ENCODE measurements at places on chromosomes 4 and X. TPM values are rescaled to one million over a fixed set of nuclear protein-coding genes. Genes with fewer than 3 reads are reported as not detected.

The WAS gene
- 0.15 TPM for total RNA-seq

The ARHGAP36 gene
- total RNA-seq: not detected

The FAM47E gene
- total RNA-seq: 2.4 TPM

The KLHL15 gene
- 2.3 TPM for total RNA-seq

The ZAR1 gene
- not detected for total RNA-seq

The CXCL10 gene
- 0.08 TPM for total RNA-seq

The STPG2 gene
- total RNA-seq: not detected

The AVPR2 gene
- not detected for total RNA-seq

The TLR6 gene
- 0.34 TPM for total RNA-seq

The ZNF275 gene
- 5.5 TPM for total RNA-seq

The PDHA2 gene
- not detected for total RNA-seq

The MAGEA9B gene
- not detected for total RNA-seq

The HTRA3 gene
- not detected for total RNA-seq

The SLC9A6 gene
- 5.3 TPM for total RNA-seq

The ZBTB49 gene
- total RNA-seq: 3.3 TPM

The ADH1B gene
- total RNA-seq: not detected

The RGN gene
- total RNA-seq: 0.05 TPM

The NMU gene
- total RNA-seq: 8.6 TPM

- DNase-seq: peak; percentile 50
Observed at GRCh38 chr4:3442959-3443749, 1.4 kb downstream of the HGFAC start.

DNA sequence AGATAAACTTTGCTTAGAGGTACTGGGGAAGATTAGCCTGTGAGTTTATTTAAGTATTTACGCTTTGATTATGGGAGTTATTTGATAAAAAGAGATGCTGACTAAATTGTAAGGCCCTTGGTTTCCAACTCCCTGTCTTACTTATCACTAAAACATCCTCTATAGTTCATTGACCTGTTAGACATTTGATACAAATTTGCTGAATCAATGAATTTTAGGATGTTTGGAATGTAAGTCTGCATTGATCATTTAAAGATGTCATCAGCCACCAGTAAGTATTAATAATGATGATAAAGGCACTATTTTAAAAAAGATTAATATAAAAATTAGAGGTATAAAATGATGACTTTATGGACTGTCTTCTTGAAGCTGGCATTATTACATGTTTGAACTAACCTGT, 340.6 kb downstream of the SPRY1 start:
- DNase-seq: no peak

GRCh38 chr4:106495476-106495875, 126.9 kb upstream of the GIMD1 start:
- DNase-seq: no peak

DNA sequence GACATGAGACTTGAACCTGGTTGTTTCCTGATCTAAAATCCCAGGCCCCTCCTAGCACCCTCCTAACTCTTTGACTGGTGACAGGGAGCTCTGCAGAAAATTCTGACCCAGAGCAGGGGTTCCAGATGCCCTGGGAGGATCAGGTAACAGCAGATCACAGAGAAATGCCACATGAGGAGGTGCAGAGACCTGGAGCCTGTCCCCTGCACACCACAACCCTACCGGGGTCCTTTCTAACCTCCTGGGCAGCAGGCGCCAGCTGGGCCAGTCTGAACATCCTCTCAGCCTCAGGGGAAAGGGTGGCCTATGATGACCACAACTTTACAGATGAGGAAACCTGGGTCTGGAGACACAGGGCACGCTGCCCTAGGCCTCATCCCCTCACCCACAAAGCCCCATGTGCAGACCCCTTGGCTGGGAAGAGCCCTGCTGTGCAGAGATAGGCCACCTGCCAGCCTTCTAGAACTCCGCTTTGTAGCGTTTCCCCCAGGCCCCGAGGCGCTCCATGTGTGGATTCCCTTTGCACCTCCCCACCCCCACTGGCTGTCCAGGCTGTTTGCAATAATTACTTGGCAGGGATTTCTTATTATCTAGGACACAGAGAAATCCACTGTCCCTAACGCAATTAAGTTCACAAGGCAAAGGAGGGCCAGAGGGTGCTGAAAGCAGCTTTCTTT, 36.5 kb downstream of the WDR1 start:
- no peak for DNase-seq

DNA sequence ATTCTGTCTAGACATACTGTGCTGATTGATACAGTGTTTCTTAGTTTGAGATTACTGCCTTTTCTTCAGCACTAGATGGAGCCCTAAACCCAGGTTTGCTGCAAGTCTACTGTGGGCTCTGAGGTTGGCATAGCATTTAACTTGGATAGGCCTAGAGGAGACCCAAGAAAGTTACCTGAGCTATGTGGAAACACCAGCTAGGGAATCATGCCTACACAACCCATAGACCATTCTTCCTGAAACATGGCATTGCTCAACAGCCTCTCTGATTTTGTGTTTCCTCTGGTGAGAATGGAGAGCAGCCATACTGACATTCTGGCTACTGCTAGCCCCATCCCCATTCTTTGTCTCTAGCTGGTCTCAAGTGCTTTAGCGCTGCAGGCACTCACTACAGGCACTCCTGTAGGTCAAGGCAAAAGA, 287.7 kb upstream of the PCDH18 start:
- peak; percentile 60 for DNase-seq

GRCh38 chr4:11073621-11074051, 355.1 kb downstream of the HS3ST1 start:
- DNase-seq: no peak

DNA sequence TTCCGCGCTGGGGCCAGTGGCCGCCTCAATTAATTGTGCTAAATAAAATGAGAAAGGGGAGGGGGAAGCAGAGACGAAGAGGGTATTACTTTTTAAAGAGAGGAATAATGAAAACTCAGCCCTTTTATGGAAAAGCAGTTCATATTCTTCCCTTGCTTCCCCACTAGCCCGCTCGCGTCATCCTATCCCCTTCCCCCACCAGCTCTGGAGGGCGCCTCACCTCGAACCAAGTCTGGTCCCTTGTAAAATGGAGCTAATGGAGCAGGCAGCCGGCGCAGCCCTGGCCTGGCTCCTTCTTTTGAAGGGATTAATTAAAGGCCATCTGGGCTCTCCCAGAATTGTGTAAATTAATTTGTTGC, 511 bp upstream of the NKX6-1 start:
- DNase-seq: no peak

GRCh38 chr4:148007314-148007760, 275.4 kb downstream of the ARHGAP10 start:
- peak; percentile 40 for DNase-seq

DNA sequence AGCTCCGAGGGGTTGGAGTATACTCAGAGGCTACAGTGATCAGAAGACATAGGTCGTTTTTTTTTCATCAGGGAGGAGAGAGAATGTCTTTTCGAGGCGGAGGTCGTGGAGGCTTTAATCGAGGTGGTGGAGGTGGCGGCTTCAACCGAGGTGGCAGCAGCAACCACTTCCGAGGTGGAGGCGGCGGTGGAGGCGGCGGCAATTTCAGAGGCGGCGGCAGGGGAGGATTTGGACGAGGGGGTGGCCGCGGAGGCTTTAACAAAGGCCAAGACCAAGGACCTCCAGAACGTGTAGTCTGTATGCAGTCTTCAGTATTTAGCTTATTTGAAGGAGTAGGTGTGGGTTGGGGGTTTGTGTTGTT, 500 bp downstream of the GAR1 start:
- peak; percentile 19 for DNase-seq

DNA sequence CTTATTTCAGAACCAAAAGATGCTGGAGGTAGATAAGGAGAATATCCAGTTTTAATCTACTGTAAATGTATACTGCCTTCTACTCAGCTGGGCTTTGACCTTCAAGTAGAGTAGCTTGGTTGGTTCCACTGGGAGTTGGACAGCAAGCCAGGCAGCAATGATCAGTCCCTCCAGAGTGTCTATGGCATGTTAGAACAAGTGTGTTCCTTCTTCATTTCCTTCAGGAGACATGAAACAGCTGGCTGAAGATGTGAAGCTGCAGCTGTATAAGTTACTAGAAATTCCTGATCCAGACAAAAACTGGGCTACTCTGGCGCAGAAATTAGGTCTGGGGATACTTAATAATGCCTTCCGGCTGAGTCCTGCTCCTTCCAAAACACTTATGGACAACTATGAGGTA, 111.1 kb downstream of the NFKB1 start:
- no peak for DNase-seq

DNA sequence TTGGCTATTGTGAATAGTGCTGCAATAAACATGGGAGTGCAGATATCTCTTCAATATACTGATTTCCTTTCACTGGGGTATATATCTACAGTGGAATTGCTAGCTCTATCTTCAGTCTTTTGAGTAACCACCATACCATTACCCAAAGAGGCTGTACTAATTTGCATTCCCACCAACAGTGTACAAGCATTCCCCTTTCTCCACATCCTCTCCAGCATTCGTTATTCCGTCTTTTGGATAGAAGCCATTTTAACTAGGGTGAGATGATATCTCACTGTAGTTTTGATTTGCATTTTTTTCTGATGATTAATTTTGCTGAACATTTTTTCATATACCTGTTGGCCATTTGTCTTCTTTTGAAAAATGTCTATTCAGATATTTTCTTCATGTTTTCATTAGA, 110.3 kb downstream of the PRDM5 start:
- no peak for DNase-seq

DNA sequence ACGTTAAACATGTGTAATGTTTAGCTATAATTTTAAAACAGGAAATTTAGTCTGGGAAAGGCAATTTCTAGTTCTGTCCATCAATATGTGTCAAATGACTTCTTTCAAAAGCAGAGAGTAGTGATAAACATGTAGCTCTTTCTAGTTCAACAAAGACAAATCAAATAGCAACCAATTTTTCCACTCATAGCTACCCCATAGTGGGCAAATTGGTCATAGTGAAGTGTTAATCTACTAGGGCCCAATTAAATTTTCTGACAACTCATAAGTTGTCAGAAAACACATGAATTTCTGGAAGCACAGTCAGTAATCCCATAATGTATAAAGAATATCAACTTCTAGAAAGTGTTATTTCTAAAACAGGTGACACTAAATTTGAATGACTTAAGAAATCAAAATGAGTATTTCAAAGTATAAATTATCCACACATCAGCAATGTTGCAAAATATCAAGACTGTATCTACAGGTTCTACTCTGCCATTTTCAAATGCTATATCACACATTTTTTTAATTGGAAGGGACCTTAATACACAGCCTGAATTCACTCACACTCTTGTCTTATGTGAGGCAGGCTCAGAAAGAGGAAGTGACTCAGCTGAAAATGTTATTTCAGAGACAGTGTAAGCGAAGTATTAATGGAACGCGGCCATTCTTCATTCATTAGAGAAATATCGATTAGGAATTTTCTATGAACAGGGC, 7.7 kb downstream of the OCIAD2 start:
- DNase-seq: no peak

GRCh38 chrX:150540965-150541364, 27.5 kb upstream of the MTM1 start:
- DNase-seq: no peak

DNA sequence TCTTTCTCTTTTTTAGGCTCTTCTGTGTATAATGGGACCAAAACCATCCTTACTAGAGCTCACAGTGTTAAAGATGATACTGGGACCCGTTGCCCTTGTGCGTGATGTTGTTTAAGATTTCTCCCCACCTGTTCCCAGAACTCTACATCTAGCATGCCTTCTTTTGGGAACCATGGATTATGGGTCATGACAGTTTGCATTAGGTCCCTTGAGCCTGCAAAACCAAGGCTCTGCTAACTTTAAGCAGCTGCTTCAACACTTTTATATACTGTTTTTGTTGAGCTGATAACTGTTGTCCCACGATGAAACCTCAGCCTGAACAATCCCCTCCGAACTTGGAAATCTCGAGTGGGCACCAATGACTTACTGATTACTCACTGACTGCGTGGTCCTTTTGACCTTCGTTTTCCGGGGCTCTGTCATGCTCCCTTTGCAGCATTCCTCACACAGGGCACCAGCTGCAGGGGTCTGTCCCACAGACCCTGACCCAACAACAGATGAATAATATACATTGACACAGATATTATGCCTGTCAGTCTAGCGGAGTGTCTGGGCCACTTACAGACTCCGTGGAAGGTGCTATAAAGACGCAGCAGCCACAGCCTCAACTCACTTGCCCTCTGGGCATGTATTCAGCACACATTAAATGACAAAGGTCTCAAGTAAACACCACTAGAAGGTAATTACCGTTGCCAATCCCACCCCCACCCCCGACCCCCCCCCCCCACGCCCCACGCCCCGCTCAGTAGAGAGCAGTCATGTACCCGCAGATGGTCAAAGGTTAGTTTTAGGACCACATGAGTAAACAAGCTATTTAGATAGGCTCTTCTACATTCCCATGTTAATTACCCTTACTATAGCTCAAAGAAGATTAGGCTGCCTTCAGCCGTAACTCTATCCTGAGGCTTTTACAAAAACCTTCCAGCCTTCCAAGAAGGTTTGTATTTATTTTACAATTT, 162.0 kb upstream of the WDFY3 start:
- DNase-seq: no peak

DNA sequence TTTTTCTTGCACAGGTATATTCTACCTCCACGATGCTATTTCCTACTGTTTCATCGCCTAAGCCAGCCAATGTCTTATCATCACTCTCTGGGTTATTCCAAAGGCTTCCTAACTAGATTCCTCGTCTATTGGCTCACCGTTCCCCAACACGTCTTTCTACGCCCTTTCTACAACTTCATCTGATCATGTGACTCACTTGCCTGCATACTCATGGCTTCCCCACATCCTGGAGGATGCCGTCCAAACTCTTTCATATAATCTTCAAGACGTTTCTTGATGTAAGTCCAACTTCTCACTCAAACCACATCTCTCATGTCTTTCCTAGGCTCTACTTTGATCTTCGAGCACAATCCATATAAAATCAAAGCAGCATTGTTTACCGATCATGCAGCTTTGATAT, 322.0 kb upstream of the PPARGC1A start:
- DNase-seq: no peak

GRCh38 chr4:74320559-74321118, 12.4 kb downstream of the EPGN start:
- peak; percentile 98 for DNase-seq

GRCh38 chr4:138269175-138269574, 27.0 kb upstream of the SLC7A11 start:
- DNase-seq: no peak

DNA sequence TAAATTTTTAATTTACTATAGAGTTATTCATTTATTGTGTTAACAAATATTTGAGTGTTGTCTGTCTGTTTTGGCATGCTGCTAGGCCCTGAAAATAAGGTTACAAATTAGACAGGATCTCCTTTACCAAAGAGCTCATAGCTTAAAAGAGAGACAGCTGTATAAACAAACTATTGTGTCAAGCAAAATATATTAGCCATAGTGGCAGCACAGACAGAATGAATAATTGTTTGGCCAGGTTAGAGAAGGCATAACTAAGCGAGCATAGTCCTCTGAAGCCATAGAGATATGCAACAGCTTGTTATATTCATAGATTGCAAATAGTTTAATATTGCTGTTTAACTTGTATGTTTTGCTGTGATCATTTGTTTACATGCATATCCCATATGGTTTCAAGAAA, 66.7 kb upstream of the NDUFC1 start:
- DNase-seq: no peak

GRCh38 chrX:17242470-17242869, 132.5 kb upstream of the NHS start:
- DNase-seq: peak; percentile 91
